ENCODE measurements at places on chromosomes 12 and 14. TPM values are rescaled to one million over a fixed set of nuclear protein-coding genes. Genes with fewer than 3 reads are reported as not detected.

- no peak overlapping the region for H3K4me3 ChIP-seq
- DNase-seq = no peak
Observed at GRCh38 chr14:100544506-100545141, 42.6 kb downstream of the BEGAIN start.

GRCh38 chr14:93108105-93108504 is 7.6 kb downstream of the ITPK1 start:
- no peak overlapping the region for H3K4me3 ChIP-seq
- H3K27ac ChIP-seq = no peak overlapping the region
- peaks cover 48% of the 10 kb centered on the region for H3K4me1 ChIP-seq

- H3K4me3 ChIP-seq = no peak overlapping the region
- H3K36me3 ChIP-seq = no peaks in the 10 kb centered on the region
- no peaks in the 10 kb centered on the region for H3K27me3 ChIP-seq
- no peaks in the 10 kb centered on the region for H3K4me1 ChIP-seq
Observed at GRCh38 chr12:21697904-21698630, 40.4 kb upstream of the LDHB start.

The RBMS2 gene
- total RNA-seq = 5.3 TPM

DNA sequence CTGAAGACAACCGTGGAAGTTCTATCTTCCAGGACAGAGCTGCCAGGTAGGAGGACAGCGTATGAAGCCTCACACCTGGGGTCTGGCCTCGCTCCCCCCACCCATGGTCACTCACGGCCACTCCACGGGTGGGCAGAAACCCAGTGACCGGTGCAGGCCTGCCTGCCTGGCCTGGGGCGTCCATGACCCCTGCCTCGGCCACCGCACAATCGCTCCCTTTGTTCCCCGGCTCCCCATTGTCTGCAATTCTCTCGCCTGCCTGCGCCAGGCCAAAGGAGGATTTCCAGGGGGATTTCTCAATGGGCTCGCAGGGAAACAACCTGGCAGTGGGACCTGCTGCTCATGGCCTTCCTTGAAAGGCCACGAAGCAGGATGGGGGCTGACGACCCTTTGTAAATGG is 22.6 kb downstream of the CCDC85C start:
- H3K27me3 ChIP-seq = no peaks in the 10 kb centered on the region
- no peaks in the 10 kb centered on the region for H3K4me1 ChIP-seq
- H3K27ac ChIP-seq = no peak overlapping the region

DNA sequence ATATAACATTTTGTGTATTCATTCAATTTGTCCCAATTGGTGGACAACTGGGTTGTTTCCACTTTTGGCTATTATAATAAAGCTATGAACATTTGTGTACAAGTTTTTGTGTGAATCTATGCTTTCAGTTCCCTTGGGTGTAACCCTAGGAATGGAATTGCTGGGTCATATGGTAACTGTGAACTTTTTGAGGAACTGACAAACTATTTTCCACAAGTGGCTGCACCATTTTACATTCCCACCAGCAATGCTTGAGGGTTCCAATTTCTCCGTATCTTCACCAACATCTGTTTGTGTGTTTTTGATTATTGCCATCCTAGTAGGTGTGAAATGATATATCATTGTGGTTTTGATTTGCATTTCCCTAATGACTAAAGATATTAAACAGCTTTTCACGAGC is 13.0 kb downstream of the LPCAT3 start:
- no peak for DNase-seq
- peaks cover 6% of the 10 kb centered on the region for H3K36me3 ChIP-seq
- H3K4me3 ChIP-seq = no peak overlapping the region
- H3K27me3 ChIP-seq = no peaks in the 10 kb centered on the region

DNA sequence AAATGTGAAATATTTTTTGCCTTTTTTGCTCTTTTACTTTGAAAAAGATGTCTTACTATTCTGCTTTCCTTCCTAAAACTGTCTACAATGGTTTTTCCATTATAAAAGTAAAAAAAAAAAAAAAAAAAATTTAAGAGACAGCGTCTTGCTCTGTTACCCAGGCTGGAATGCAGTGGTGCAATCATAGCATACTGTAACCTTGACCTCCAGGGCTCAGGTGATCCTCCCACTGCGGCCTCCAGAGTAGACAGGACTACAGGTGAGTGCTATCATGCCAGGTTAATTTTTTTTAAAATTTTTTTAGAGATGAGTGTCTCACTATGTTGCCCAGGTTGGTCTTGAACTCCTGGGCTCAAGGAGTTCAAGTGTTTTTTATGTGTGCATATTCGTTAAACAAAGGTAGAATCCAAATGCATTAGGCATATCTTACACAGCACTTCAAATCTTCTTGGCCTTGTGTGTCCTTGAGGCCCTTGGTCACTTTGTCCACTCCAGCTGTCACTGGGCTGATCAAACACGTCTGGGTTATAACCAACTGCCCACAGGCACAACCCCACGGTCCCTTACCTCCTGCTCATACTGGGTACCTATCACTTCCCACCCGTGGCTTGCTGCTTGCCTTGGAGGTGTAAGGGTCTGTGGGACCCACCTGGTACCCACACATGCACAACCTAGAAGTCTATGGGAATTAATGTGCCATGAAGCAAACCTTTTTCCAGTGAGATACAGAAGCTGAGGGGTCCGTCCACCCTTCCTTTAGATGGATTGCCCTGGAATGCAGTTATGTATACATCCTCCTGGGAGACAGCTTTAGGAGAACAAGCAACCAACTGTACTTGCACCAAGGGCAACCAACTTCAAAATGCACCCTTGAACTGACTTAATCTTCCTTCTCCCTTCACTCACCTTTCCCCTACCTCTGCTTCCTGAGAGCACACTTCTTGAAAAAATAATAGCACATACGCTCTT is 12.8 kb downstream of the RAD52 start:
- peaks cover 6% of the 10 kb centered on the region for H3K36me3 ChIP-seq
- no peak overlapping the region for H3K4me3 ChIP-seq
- H3K4me1 ChIP-seq = no peaks in the 10 kb centered on the region
- H3K27me3 ChIP-seq = no peaks in the 10 kb centered on the region

DNA sequence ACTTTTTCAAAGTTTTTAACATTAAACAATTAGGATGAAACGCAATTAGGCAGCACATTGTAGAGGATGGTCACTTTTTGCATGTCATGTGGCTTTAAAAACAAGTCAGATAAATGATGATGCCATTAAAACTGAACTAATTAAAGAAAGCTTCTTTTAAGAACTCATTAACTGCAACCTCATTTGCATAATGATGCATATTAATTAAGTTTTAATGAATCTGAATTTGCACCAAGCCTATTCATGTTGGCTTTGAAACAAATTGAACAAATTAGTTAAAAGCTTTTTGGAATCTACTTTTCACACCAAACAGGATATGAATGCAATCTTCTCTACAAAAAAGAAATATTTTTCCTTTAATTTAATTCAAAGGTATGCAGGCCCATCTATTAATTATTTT is 499.0 kb downstream of the VRK1 start:
- H3K27ac ChIP-seq = no peak overlapping the region
- DNase-seq = no peak
- H3K4me1 ChIP-seq = no peaks in the 10 kb centered on the region
- peaks cover 6% of the 10 kb centered on the region for H3K27me3 ChIP-seq

DNA sequence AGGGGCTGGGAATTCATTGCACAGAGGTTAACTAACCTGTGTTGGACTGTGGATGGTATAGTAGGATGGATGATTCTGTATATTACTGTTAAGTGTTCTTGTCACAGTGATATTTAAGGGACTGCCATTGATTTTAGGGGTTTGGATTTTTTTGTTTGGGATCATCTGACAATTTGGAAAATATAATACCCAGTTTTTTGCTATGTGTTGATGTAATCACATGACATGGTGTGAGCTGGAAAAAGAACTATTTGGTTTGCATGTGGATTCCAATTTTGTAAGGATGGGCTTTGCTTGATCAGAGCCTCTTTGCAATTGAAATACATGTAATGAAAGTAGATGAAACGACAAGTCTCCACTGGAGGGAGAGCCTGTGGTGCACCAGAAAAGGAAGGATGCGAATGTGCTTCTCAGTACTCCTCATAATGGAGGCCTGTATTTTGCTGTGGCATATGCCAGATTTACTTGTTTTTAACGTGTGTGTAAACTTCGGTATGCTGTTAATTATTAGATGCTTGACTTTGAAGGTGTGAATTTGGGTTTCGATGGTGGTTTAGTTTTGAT is 2.7 kb downstream of the DYRK2 start:
- peaks cover 25% of the 10 kb centered on the region for H3K36me3 ChIP-seq
- peak overlapping the region; percentile 62 for H3K27ac ChIP-seq
- H3K4me3 ChIP-seq = peak overlapping the region; percentile 92
- DNase-seq = peak; percentile 18
- H3K4me1 ChIP-seq = peaks cover 35% of the 10 kb centered on the region

The ALX1 gene
- not detected for total RNA-seq

DNA sequence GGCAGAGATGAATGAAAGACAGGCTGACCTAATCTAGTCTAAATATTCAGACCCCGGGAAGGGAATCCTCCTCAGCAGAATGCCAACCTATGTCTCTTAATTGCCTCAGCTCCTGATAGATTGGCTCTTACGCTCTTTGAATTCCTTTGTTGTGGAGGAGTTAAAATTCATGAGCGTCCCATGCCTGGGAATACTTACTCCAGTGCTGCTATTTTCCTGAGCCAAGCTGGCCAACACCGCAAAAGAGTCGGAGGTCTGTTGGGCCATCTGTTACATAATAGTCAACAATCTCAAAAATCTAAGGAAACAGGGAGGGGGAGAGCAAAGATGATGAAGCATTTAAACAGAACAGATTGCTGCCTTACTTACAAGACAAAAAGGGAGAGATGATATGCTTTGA is 182.8 kb downstream of the ASCL1 start:
- DNase-seq = no peak
- H3K4me3 ChIP-seq = no peak overlapping the region
- no peak overlapping the region for H3K27ac ChIP-seq
- no peaks in the 10 kb centered on the region for H3K27me3 ChIP-seq
- no peaks in the 10 kb centered on the region for H3K36me3 ChIP-seq
- H3K4me1 ChIP-seq = no peaks in the 10 kb centered on the region

The SSPN gene
- total RNA-seq = 0.06 TPM

The MAP1LC3B2 gene
- 4.6 TPM for total RNA-seq

- peaks cover 24% of the 10 kb centered on the region for H3K36me3 ChIP-seq
- peaks cover 26% of the 10 kb centered on the region for H3K4me1 ChIP-seq
- no peaks in the 10 kb centered on the region for H3K27me3 ChIP-seq
- peak within 1 kb of the TSS; percentile 84 for H3K27ac ChIP-seq
Observed at GRCh38 chr12:95858451-95859343, at the start of gene SNRPF. Gene SNRPF (plus strand): TSS chr12:95858952. CDS start chr12:95859074, 122 bp downstream.

DNA sequence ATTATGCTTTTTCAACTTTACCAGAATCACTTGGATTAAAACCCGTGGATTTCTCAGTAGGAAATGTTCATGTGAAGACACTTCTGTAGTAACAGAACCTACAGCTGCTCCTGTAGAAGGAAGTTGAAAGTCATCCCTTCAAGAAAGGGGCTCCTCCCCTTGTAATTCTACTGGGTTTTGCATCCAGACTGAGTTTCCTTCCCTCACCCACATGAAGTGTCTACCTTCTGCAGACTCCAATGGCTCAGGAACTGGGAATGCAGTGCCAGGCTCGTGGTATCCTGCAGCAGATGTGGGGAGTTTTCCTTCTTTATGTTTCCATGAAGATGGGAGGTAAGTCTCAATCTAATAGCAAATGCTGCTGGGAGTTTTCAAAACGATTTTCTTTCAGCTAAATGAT is 7.9 kb upstream of the OR10G2 start:
- DNase-seq = no peak
- H3K36me3 ChIP-seq = no peaks in the 10 kb centered on the region
- no peak overlapping the region for H3K27ac ChIP-seq
- H3K4me1 ChIP-seq = no peaks in the 10 kb centered on the region
- no peak overlapping the region for H3K4me3 ChIP-seq

GRCh38 chr12:97229004-97229403 is 233.6 kb upstream of the RMST start:
- no peak overlapping the region for H3K27ac ChIP-seq
- no peak overlapping the region for H3K4me3 ChIP-seq
- no peaks in the 10 kb centered on the region for H3K27me3 ChIP-seq

The PPP1R3E gene
- total RNA-seq = 68.2 TPM

All from T-cell (primary cell).